NCI-H1417 treated with DMSO at 0.1 percent for 48 hours (cell line): ENCODE measurements at places on chromosomes 13 and 19.

- no peak for DNase-seq
These were observed 43.3 kb upstream of the RNF113B start for GRCh38 chr13:98220271-98220791.

- DNase-seq = no peak
These were observed 36.4 kb downstream of the IGFL3 start for GRCh38 chr19:46088101-46088500.

DNA sequence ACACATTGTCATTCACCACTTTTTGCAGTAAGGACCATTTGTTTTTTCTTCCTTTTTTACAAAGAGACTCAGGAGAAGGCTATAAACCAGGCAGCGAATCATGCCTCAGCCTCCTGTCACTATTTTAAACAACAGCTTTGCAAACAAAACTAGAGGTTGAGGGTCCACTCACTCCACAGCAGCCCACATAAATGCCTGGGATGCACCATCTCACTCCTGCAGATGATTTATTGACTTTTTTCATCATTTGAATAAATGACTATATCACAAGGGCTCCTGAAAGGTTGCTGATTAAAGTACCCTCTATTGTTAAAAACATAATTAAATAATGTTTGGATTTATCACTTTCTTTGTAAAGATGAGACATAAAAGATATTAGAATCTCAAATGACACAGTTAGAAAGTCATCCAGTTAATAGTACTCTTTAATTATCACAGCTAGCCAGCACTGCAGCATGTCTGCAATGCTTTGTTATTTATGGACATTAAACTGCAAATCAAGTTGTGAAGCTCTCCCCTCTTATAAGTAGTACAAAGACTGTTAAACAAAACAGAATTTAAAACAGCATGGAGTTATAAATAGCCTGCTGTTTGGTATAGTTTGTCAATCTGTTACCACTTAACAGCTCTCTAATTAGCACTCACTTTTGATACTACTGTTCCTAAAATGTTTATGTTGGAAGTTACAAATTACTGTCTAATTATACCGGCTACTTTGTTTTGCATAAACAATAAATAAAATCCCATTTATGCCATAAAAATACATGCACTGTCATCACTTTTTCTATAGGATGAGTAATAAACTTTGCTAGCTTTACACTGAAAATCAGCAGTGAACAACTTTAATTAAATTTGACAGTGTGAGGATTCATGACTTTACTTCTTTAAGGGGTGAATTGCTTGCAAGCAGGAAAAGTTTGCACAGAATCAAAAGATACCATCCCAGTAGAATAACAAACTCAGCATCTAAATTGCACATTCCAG is 853.2 kb downstream of the UQCRFS1 start:
- no peak for DNase-seq

GRCh38 chr13:35474496-35475211 is 1.8 kb downstream of the MAB21L1 start:
- no peak for DNase-seq

DNA sequence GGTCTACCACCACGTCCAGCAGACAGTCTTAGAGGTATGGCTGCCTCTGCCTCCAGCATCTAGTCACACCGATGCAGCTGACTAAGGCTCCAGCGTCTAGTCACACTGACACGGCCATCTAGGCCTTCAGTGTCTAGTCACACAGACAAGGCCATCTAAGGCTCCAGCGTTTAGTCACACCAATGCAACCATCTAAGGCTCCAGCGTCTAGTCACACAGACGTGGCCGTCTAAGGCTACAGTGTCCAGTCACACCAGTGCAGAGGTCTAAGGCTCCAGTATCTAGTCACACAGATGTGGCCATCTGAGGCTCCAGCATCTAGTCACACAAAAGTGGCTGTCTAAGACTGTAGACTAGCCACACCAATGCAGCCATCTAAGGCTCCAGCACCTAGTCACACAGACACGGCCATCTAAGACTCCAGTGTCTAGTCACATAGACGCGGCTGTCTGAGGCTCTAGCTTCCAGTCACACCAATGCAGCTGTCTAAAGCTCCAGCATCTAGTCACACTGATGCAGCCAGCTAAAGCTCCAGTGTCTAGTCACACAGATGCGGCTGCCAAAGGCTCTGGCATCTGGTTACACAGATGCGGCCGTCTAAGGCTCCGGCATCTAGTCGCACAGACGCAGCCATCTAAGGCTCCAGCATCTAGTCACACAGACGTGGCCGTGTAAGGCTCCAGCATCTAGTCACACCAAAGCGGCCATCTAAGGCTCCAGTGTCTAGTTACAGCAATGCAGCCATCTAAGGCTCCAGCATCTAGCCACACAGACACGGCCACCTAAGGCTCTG is 55.1 kb downstream of the KLF2 start:
- DNase-seq = no peak
